IMR-90 (cell line): ENCODE measurements at places on chromosomes 2 and 18. TPM values are rescaled to one million over a fixed set of nuclear protein-coding genes. Genes with fewer than 3 reads are reported as not detected.

GRCh38 chr2:173996766-173997165 lies 31.6 kb upstream of the SP3 start:
- H3K4me1 ChIP-seq: peaks cover 2% of the 10 kb centered on the region; the same call in 1 of the 2 replicates
- H3K27ac ChIP-seq: no peak overlapping the region
- no peak overlapping the region for H3K4me3 ChIP-seq
- H3K27me3 ChIP-seq: peaks cover 4% of the 10 kb centered on the region; the same call in 1 of the 2 replicates
- H3K36me3 ChIP-seq: no peaks in the 10 kb centered on the region

- no peak overlapping the region for H3K27ac ChIP-seq
- no peak for DNase-seq
- H3K36me3 ChIP-seq: no peaks in the 10 kb centered on the region
- H3K4me3 ChIP-seq: no peak overlapping the region
- no peaks in the 10 kb centered on the region for H3K27me3 ChIP-seq
Observed at GRCh38 chr2:196105951-196106350, 37.3 kb upstream of the DNAH7 start.

DNA sequence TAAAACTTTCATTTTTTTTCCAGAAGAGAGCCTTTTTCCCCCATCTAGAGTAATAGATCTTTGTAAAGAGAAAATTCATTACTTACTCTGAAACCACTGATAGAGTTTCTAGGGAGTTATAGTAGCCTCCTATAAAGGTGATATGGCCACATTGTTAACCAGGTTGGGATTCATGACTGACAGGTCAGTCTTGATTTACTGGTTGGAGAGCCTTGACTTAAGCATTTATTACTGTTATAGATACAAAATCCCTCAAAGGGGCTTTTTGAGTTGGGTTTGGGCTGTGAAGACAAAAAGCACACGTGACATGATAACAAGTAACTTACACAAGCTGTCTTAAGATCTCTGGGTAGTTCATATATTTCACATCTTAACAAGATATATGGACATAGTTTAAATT lies 141.0 kb downstream of the GREB1L start:
- H3K36me3 ChIP-seq: no peaks in the 10 kb centered on the region
- H3K4me3 ChIP-seq: no peak overlapping the region
- H3K27me3 ChIP-seq: peaks cover 2% of the 10 kb centered on the region; the same call in 1 of the 2 replicates
- H3K27ac ChIP-seq: no peak overlapping the region
- H3K4me1 ChIP-seq: no peaks in the 10 kb centered on the region

- no peak overlapping the region for H3K27ac ChIP-seq
- H3K27me3 ChIP-seq: no peaks in the 10 kb centered on the region
- H3K4me3 ChIP-seq: no peak overlapping the region
- DNase-seq: peak; percentile 22
Observed at GRCh38 chr2:61727746-61728145, 126.1 kb downstream of the FAM161A start.

Gene MARCO
- total RNA-seq: not detected in 2 replicates

GRCh38 chr2:178718988-178719387 lies 88.2 kb downstream of the TTN start:
- H3K27ac ChIP-seq: no peak overlapping the region
- H3K4me1 ChIP-seq: no peaks in the 10 kb centered on the region
- no peaks in the 10 kb centered on the region for H3K36me3 ChIP-seq
- H3K27me3 ChIP-seq: no peaks in the 10 kb centered on the region; the same call in 1 of the 2 replicates
- no peak for DNase-seq
- no peak overlapping the region for H3K4me3 ChIP-seq

DNA sequence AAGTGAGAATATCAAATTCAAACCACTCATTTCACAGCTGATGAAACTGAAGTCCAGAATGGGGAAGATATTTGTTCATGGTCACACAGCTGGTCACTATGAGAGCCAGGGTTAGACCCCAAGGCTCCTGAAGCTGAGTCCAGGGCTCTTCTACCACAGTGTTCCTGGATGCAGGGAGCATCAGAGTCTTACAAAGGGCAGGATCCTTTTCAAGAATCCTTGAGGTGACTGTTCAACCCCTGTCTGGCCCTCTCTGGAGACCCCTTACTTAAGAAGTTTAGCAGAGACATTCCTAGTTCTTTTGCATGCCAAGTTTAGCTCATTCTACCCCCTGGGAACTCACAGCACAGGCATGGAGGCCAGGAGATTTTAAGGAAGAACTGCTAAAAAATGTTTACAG lies 15.7 kb downstream of the PROKR1 start:
- peaks cover 45% of the 10 kb centered on the region for H3K27me3 ChIP-seq
- H3K4me1 ChIP-seq: no peaks in the 10 kb centered on the region
- H3K4me3 ChIP-seq: no peak overlapping the region
- no peak overlapping the region for H3K27ac ChIP-seq
- H3K36me3 ChIP-seq: no peaks in the 10 kb centered on the region

Gene ALKAL2
- total RNA-seq: not detected in 2 replicates

- no peaks in the 10 kb centered on the region for H3K27me3 ChIP-seq
- peak; percentile 60 for DNase-seq
- no peak overlapping the region for H3K27ac ChIP-seq
- peaks cover 56% of the 10 kb centered on the region for H3K36me3 ChIP-seq
- H3K4me1 ChIP-seq: 0 out of 2 replicates have a peak, but pooled peaks cover 2% of the 10 kb centered on the region
- no peak overlapping the region for H3K4me3 ChIP-seq
Observed at GRCh38 chr2:170953941-170954340, 24.9 kb downstream of the GORASP2 start.

GRCh38 chr2:111208639-111209038 lies 87.9 kb downstream of the BCL2L11 start:
- no peak for DNase-seq
- no peak overlapping the region for H3K4me3 ChIP-seq
- H3K4me1 ChIP-seq: peaks cover 1% of the 10 kb centered on the region; the same call in 1 of the 2 replicates
- peaks cover 13% of the 10 kb centered on the region for H3K36me3 ChIP-seq

- no peak for DNase-seq
- H3K36me3 ChIP-seq: peaks cover 15% of the 10 kb centered on the region
- no peaks in the 10 kb centered on the region for H3K27me3 ChIP-seq
- H3K4me3 ChIP-seq: no peak overlapping the region
- H3K4me1 ChIP-seq: no peaks in the 10 kb centered on the region
Observed at GRCh38 chr2:241180495-241180894, 8.0 kb upstream of the ANO7 start.

Gene CYS1
- under 0.01 and 0.28 TPM in 2 replicates for total RNA-seq

DNA sequence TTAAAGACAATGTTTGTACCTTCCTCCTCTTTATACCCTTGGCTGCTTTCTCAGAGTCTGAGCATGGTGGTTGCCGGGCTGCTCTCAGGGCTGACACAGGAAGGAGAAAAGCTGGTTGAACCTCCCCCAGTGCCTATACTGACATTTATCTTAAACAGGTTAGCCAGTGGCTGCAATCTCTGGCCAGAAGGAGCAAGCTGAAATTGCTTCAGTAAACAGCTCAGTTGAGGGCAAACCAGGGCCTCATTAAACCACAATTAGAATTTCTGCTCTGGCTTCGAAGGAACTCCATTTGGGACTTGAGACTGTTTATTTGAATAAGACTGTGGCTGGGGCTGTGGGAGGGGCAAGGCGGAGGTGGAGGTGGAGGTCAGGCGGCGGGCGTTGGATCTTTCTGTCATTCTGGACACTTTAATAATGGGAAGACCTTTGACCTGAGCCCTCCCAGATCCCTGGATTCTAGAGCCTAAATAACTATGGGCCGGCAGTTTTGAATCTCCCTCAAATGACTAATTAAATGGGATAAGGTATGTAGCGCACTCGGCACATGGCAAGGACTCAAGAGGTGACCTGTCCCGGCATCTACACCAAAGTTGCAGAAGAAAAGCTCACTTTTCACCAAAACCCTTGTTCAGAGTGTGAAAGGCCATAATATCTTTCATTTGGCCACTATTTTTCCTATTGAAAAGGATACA lies 120.6 kb upstream of the MYCN start:
- no peaks in the 10 kb centered on the region for H3K36me3 ChIP-seq
- DNase-seq: no peak
- no peaks in the 10 kb centered on the region for H3K4me1 ChIP-seq

DNA sequence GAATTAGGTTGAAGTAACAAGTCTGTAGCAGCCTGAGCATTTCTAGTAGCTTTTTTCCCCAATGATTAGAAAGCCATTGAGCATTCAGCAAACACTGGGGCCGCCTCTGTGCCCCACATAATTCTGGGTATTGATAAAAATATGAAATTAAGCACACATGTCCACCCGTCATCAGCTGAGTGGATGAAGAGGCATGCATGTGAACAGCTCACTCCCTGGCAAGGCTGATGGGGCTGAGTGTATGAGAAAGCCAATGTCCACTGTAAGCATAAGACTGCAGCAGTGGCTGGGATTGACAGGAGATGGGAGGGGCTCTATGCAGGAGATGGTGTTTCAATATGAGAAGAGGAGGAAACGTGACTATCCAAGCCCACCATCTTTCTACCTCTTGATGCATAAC lies 124.4 kb upstream of the KLHL29 start:
- no peaks in the 10 kb centered on the region for H3K4me1 ChIP-seq
- no peak overlapping the region for H3K27ac ChIP-seq
- H3K4me3 ChIP-seq: no peak overlapping the region
- DNase-seq: no peak
- H3K36me3 ChIP-seq: no peaks in the 10 kb centered on the region
- no peaks in the 10 kb centered on the region for H3K27me3 ChIP-seq

- H3K36me3 ChIP-seq: no peaks in the 10 kb centered on the region
- DNase-seq: no peak
- H3K27ac ChIP-seq: no peak overlapping the region
- H3K4me3 ChIP-seq: no peak overlapping the region
Observed at GRCh38 chr2:3079466-3079865, 298.2 kb downstream of the EIPR1 start.

- H3K27me3 ChIP-seq: peaks cover 6% of the 10 kb centered on the region
- no peaks in the 10 kb centered on the region for H3K4me1 ChIP-seq
Observed at GRCh38 chr2:156385242-156385641, 50.9 kb upstream of the GPD2 start.

GRCh38 chr2:45141883-45142866 lies 132.9 kb upstream of the SIX2 start:
- H3K4me3 ChIP-seq: no peak overlapping the region
- DNase-seq: no peak
- no peaks in the 10 kb centered on the region for H3K36me3 ChIP-seq
- no peak overlapping the region for H3K27ac ChIP-seq
- H3K27me3 ChIP-seq: peaks cover 58% of the 10 kb centered on the region

GRCh38 chr2:200173691-200174090 lies 132.8 kb upstream of the SPATS2L start:
- H3K4me3 ChIP-seq: no peak overlapping the region
- H3K36me3 ChIP-seq: no peaks in the 10 kb centered on the region
- H3K4me1 ChIP-seq: peaks cover 2% of the 10 kb centered on the region; the same call in 1 of the 2 replicates
- H3K27me3 ChIP-seq: no peaks in the 10 kb centered on the region
- no peak overlapping the region for H3K27ac ChIP-seq
- DNase-seq: no peak

DNA sequence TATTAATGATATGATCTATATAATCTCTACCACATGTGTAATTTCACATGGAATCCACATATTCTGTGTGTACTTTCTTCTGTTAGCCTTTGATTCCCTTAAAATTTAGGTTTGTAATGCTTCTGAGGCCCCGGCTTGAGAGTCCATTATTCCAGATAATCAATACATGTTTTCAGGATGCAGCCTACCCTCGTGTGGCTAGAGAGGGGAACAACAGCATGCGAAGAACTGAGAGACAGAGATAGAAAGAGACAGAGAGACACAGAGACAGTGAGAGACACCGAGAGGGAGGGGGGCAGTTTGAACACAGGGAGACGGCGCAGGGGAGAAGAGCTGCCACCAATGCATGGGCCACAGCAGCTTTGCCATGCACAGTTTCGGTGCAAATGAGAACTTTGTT lies 185.4 kb downstream of the SNTG2 start:
- H3K27ac ChIP-seq: no peak overlapping the region
- H3K4me1 ChIP-seq: no peaks in the 10 kb centered on the region
- no peaks in the 10 kb centered on the region for H3K27me3 ChIP-seq
- no peaks in the 10 kb centered on the region for H3K36me3 ChIP-seq
- H3K4me3 ChIP-seq: no peak overlapping the region

GRCh38 chr2:33223856-33224255 lies 252.6 kb upstream of the RASGRP3 start:
- no peaks in the 10 kb centered on the region for H3K27me3 ChIP-seq
- no peak overlapping the region for H3K4me3 ChIP-seq
- no peak overlapping the region for H3K27ac ChIP-seq
- peaks cover 12% of the 10 kb centered on the region for H3K4me1 ChIP-seq

Gene OTOF
- total RNA-seq: not detected in 2 replicates

DNA sequence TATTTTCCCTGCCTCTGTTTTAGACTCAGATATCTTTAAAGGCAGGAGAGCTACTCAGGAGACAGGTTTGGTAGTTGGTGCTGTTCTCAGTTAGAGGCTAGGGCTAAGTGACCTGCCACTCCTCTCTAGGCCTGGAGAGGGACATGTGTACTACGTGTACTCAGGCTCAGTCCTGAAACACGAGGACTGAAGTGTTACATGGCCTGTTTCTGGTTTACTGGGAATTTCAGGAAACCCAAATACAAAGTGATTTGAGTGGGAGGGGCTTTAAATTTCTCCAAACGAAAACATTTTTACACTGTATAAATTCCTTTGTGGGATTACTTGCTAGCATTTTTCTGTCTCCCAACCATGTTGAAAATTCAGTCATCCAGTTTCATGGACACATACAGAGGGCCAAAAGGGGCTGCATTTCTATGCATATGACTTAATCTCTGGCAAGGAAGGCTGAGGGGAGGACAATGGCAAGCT lies 343.3 kb downstream of the CYP26B1 start:
- H3K4me3 ChIP-seq: no peak overlapping the region
- H3K27ac ChIP-seq: no peak overlapping the region
- DNase-seq: no peak
- no peaks in the 10 kb centered on the region for H3K36me3 ChIP-seq
- peaks cover 44% of the 10 kb centered on the region for H3K27me3 ChIP-seq
